ENCODE measurements at places on chromosomes 1 and 21. TPM values are rescaled to one million over a fixed set of nuclear protein-coding genes. Genes with fewer than 3 reads are reported as not detected.

The FAM151A gene
- 0.15 TPM for polyA plus RNA-seq

The PLA2G2D gene
- not detected for polyA plus RNA-seq

The LAD1 gene
- polyA plus RNA-seq = 12.4 TPM

The PTAFR gene
- polyA plus RNA-seq = not detected

The FCAMR gene
- polyA plus RNA-seq = not detected

The PADI1 gene
- 0.33 TPM for polyA plus RNA-seq

All from muscle of arm (tissue), 14 donors.